ENCODE measurements at places on chromosomes 7 and 10.

- no peak for DNase-seq
Measured at GRCh38 chr7:157827045-157827862, 490.4 kb downstream of the DNAJB6 start.

GRCh38 chr7:69429911-69430383 is 168.3 kb upstream of the AUTS2 start:
- DNase-seq, result peak; percentile 55

GRCh38 chr10:23341004-23341403 is 3.6 kb downstream of the C10orf67 start:
- no peak for DNase-seq

DNA sequence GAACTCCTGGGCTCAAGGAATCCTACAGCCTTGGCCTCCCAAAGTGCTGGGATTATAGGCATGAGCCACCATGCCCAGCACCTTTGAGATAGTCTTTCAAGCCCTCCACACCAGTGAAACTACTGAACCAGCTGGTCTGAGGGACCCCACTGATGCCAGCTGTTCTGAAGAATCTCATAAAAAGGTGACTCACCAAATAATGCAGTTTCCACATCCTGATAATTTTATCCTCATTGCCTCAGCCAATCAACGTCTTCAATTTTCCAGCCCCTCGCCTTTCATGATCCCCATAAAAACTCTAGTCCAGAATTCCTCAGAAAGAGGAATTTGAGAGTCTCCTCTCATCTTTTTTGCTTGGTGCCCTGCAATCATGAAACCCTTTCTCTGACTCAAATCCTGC is 1691.6 kb upstream of the LRRTM3 start:
- no peak for DNase-seq

GRCh38 chr10:3068968-3069737 is 1.8 kb downstream of the PFKP start:
- DNase-seq, result peak; percentile 83

DNA sequence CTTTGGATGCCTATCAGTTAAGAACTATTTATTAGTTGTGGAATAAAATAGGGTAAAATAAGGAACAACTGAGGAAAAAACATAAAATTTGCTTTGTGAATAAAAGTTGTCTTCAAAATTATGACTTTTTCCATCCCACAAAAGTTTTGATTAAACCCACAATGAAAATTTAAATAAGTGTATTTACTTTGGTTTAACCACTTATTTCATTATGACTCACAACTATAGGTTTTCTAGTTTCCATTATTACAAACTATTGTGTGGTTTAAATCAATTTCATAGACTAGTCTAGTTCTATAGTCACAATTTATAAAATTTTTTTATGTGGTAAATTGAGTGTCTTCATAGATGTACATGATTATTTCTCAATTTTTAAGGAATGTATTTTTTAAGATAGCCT is 116.6 kb downstream of the EGFR start:
- DNase-seq, result no peak

DNA sequence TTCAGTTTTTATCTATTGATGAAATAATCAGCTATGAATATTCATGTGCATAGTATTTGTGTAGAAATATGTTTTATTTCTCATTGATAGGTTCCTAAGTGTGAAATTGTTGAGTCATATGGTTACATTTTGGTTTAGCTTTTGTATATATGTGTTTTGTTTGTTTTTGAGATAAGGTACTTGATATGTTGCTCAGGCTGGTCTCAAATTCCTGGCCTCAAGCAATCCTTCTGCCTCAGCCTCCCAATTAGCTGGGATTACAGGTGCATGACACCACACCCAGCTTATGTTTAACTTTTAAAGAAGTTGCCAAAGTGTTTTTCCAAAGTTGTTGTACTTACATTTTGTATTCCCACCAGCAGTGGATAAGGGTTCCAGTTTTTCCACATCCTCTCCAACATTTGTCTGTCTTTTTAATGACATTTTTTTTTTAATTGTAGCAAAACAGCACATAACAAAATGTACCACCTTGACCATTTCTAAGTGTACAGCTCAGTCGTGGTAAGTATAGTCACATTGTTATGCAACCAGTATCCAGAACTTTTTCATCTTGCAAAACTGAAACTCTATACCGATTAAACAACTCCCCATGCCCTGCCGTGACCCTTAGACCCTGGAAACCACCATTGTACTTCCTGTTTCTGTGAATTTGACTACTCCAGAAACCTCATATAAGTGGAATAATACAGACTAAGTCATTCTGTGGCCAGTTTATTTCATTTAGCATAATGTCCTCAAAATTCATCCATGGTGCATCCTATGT is 12.6 kb upstream of the UBE2D1 start:
- DNase-seq, result no peak

DNA sequence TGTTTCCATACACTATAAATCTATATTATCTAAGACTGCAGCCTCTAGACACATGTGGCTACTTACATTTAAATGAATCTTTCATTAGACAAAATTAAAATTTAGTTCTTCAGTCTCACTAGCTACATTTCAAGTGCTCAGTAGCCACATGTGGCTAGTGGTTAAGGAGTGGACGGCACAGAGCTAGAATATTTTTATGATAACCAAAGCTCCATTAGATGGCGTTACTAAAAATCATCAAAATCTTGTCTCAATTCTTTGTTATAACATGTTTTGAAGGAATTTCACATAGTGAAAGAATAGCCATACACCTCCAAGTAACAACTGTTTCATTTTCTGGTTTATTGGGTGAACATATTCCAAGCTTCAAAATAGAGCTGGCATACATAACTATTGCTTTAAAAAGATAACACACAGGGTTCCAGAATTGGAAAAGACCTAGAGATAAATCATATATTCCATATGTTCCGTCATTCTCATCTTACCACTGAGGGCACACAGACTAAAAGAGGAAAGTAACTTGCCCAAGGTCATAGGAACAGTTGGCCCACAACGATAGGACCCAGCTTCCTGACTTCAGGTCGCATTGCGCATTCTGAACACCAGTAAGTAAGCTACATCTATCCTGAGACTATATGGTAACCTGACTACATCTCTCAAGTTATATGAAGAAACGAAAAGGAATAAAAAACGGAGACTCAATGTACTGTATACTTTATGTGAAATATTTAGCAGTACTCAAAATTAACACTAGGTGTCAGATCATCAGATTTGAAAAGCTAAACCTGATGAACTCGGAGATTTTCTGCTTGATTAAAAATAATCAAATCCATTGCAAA is 66.6 kb downstream of the CAV1 start:
- DNase-seq, result no peak

- DNase-seq, result no peak
Measured at GRCh38 chr10:2143213-2143835, 406.0 kb upstream of the ADARB2 start.

DNA sequence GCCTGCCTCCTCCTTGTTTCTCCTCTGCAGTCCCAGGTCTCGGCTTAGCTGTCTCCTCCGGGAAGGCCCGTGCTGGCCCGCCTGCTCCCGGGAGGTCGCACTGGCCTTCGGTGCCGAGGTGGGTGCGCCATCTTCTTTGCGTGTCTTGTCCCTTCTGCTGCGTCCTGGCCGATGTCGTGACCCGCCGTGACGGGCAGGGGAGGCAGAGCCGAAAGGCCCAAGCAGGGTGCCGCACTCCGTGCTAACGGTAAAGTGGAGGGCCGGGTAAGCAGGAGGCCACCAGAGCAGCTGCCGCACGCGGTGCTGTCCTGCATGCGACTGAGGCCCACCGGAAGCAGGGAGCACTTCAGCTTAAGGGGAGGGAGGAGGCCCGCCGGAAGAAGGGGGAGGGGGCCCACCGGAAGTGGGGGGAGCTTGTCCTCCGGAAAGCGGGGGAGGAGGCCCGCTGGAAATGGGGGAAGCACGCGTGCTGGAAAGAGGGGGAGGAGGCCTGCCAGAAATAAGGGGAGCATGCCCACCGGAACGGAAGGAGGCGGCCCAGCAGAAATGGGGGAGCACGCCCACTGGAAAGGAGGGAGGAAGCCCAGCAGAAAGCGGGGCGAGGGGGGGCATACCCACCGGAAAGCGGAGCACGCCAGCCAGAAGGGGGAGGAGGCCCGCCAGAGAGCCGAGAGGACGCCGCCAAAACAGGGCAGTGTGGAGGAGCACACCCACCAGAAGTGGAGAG is 71.4 kb downstream of the PROSER2 start:
- DNase-seq, result no peak

DNA sequence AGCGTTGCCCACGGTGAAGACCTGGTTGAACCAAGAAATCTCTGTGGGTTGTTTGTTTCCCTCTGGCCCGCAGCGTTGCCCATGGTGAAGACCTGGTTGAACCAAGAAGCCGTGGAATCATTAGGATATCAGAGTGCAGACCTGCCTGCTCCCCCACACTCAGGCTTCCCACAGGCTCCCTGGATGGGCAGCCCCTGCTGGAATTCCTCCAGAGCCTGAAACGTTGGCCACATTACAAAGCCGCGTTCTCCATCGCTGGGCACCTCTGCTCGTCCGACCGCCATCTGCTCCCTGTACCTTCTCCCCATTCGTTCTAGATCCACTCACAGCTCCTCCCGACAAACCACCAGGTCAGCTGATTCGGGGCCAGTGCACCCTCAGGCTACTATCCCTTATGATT is 266.9 kb upstream of the SHH start:
- no peak for DNase-seq

DNA sequence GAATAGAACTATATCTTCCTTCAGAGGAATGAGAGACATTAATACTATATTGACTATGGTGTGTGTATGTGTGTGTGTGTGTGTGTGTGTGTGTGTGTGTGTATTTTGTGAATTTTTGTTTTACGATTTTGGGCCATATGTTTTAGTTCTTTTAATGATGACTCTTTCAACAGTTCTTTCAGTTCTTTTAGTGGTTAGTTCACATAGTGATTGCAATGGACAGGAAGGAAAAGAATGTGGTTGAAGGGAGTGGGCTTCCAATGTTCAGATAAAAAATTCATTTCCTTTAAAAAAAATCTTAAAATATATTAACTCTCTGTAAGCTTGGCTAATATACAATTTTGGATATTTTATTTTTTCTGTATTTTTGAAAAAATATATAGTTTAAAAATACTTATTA is 315.7 kb upstream of the DGKB start:
- DNase-seq, result no peak

DNA sequence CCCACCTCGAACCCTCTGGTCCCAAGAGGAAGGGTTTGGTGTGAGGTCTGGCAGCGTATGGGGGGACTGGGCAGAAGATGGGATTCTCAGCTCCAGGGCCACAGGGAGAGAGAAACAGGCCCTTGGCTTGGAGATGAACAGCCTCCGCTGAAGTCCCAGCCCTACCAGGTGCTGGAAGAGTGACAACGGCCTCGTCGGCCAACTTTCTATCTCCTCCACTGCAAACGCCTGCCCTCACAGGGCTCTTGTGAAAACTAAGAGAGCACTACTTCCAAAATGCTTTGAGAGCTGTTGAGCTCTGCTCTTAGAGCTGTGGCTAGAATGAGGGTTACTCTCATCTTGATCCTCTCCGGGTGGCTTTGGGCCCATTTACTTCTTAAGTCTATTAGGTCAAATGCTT is 63.5 kb downstream of the AFAP1L2 start:
- no peak for DNase-seq

GRCh38 chr7:157690833-157691585 is 354.2 kb downstream of the DNAJB6 start:
- no peak for DNase-seq

DNA sequence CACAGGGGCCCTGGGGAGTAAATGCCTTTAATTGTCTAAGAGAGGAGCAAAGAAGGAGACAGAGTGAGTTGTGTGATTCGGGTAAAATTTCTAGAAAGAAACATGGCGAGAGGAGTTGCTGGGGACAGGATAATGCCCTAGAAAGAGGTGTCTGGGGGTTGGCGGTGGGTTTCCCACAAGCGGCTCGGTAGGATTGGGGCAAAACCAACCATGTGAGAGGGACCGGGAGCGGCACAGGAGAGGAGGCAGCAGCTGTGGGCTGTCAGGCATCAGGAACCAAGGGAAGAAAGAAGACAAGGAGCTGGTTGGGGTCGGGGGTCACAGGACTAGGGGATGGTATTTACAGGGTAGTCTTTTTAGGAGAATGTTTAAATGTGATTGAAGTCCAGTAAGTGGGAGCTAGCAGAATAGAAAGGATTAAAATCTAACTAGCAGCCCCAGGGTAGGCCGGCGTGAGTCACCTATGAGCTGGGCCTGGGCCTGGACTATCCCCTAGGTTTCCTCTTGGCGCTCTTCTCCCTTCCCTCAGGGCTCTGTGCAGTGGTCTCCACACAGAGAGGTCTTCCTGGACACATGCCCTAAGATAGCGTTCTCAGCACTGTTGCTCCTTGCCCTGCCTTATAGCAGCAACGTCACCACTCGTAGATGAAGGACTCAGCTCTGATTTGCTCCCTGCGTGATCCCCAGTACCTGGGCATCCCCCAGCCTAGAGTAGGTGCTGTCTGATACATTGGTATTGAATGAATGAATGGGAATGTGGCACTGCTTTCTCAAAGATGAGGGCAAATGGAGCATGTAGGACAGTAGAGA is 32.6 kb downstream of the IKZF1 start:
- DNase-seq, result no peak
